Activated CD4-positive, CD25-positive, alpha-beta regulatory T cell (primary cell): ENCODE measurements at places on chromosomes 13 and 19.

DNA sequence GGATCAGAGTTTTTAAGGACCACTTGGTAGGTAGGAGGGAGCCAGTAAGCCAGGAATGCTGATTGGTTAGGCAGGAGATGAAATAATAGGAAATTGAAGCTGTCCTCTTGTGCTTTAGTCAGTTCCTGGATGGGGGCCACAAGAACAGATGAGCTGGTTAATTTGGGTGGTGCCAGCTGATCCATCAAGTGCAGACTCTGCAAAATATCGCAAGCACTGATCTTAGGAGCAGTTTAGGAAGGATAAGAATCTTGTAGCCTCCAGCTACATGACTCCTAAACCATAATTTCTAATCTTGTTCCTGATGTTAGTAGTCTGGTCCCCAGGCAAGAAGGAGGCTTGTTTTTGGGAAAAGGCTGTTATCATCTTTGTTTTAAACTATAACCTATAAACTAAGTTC, 117.9 kb upstream of the GPR12 start:
- no peak for DNase-seq

DNA sequence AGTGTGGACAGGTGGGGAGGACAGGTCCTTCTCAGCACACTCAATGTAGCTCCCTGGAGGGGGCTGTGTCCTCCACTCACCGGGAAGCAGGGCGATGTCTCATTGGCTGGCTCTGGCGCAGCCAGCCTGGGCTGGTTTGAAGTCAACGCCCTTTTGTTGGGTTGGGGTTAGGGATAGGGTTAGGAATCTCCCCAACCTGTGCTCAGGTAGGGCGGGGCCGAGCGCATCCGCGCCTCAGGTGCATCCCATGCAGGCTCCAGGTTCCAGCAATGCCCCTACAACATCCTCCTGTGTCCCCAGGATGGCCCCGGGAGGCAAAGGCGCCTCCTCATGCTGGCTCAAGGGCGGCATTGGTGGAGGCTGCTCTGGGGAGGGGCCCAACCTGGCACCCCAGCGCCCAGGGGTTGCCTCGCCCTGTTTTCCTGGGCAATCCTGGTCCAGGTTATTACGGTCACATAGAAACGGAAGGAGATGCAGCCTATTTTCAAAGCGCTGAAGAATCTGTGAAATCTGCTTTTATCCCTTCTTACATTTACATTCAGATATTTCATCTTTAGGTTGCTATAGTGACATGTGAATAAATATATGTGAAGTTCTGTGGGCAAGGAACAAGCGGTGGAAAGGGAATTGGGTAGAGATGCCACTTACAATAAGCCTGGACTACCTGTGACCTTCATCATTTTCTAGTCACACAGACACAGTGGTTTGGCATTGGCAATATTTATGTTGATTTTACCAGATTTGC, 74.3 kb downstream of the TM9SF2 start:
- no peak for DNase-seq

DNA sequence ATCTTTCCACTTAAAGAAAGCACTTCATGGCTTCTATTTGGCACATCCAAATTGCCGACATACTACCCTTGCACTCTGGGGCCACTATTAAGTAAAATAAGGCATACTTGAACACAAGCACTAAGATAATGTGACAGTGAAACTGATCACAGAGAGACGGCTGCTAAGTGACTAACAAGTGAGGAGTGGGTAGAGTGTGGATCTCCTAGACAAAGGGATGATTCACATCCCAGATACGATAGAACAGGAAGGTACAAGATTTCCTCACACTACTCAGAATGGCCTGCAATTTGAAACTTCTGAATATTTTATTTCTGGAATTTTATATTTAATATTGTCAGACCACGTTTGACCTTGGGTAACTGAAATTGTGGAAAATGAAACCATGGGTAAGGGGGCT, 1721.8 kb upstream of the SPRY2 start:
- DNase-seq = no peak

DNA sequence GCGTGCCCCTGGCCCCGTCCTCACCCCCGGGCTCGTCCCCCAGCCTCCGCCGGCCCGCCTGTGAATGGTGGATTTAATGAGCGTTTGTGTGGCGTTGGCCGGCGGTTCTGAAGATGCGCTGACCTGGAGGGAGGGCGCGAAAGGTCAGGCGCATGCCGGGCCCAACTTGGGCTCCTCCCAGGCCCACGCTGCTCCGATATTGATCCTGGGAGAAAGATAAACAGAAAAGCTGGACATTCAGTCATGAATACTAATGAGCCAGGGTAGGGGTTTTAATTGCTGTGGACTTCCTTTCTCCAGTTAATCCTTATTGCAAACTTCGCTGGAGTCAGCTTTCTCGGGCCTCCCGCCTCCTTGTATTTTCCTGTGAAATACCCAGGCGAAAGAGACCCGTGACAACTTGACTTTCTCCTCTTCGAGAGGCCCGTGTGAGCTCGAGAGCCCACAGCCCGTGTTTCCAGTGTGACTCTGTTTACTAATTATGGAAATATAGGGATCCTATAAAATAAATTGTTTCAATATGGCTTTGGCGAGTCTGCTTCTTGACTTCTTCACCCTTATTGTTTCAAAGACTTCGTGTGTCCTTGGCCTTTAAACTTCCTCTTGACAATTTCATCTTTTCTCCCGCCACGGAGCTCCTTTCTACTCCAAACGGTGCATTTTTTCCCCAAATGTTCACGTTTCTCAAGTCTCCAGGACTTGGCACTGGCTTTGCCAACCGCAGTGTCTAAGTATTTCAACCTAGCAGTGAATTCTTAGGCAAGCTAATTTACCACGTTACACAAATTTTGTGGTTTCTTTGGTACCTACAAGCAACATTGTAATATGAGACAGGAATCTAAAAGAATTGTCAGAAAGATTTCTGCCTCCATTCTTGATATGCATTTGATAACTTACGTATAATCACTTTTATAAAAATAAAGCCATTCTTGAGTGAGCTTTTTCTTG, 10.5 kb downstream of the ZIC2 start:
- DNase-seq = no peak

GRCh38 chr13:83204886-83205285, 677.4 kb downstream of the SLITRK1 start:
- DNase-seq = no peak

DNA sequence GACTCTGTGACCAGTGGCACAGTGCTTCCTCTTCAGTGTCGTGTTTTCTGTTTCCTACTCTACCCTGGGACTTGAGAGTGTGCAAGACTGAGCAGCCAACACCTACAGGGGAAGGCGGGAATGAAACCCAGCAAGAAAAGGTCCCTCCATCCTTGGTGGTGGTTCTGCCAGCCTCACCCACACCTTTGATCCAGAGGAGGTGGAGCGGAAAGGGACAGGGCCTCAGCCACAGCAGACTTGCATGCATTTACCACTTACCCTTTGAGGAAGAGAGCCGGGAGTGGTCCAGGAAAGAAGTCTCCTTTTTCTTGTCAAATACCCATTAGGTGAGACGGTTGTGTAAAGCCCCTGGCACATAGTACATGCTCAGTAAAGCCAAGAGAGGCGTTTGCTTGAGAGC, 164.8 kb upstream of the ZNF536 start:
- no peak for DNase-seq

DNA sequence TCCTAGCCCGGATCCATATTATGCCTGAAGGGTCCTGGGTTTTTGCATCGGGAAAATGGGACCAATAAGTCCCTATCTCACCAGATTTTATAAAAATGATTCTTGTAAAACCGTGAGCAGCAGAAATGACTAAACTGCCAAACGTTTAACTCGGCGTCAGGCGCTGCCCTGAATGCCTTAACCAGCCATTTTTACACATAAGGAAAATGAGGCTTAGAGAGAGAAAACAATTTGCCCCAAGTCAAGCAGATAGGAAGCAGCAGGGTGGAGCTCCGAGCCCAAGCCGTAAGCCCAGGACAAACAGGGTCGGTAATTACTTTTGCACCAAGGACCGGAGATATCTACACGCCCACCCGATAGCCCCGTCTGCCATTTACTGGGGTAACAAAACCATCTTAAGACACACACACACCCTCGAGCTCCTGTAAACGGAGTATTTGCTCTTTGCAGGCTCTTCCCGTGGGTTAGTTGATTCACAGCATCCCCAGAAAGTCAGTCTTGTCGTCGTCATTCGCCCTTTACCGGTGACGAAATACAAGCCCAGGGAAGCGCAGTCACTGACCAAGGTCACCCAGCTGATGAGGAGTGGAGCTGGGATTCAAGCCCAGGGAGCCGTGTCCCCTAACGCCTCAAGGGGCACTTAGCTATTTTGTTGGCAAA, 16.0 kb upstream of the MRI1 start:
- no peak for DNase-seq

DNA sequence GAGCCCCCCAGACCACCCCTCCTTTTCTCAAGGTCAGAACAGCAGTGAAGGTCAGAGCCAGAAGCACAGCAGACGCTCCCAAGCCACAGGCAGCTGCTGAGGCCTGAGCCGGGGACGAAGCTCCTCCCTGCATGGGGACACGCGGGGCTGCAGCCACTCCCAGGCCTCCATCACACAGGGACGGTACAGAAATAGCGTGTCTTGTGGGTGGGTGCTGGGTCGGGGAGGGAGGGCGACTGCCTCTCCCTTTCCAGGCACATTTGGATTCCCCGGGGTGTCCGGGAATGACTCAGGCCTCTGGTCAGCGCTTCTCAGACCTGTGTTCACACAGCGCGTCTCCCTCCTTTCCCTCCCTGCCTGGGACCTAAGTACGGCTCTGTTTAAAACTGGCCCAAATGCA, 33.2 kb downstream of the RASA3 start:
- DNase-seq = no peak

- DNase-seq = no peak
Observed at GRCh38 chr13:51222686-51223559, 725 bp downstream of the FAM124A start.

- peak; percentile 77 for DNase-seq
Observed at GRCh38 chr19:2474232-2475017, 1.5 kb upstream of the GADD45B start.

DNA sequence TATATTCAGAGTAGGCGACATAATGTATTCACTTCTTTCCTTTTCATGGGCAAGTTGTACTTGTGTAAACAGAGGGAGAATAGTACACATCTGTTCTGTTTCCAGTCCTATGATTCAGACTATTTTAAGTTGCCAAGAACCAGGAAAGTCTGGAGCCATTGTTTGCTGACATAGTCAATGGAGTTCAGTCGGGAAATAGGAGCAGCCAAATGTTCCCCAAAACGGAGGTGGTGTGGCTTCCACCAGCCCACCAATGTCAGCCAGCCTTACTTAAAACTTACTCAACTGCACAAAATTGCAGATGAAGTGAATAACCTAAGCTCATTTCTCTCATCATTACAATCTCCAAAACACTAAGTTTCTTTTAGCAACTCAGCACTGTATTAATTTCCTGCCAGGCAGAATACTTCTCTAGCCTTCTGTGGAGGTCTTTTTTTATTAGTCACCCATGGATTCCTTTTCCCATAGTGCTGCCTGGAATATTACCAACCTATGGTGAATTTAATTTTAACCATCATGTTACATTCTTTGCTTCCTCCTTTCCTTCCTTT, 22.3 kb upstream of the CSNK1A1L start:
- no peak for DNase-seq

- no peak for DNase-seq
Observed at GRCh38 chr13:95255072-95255732, 46.0 kb downstream of the ABCC4 start.

DNA sequence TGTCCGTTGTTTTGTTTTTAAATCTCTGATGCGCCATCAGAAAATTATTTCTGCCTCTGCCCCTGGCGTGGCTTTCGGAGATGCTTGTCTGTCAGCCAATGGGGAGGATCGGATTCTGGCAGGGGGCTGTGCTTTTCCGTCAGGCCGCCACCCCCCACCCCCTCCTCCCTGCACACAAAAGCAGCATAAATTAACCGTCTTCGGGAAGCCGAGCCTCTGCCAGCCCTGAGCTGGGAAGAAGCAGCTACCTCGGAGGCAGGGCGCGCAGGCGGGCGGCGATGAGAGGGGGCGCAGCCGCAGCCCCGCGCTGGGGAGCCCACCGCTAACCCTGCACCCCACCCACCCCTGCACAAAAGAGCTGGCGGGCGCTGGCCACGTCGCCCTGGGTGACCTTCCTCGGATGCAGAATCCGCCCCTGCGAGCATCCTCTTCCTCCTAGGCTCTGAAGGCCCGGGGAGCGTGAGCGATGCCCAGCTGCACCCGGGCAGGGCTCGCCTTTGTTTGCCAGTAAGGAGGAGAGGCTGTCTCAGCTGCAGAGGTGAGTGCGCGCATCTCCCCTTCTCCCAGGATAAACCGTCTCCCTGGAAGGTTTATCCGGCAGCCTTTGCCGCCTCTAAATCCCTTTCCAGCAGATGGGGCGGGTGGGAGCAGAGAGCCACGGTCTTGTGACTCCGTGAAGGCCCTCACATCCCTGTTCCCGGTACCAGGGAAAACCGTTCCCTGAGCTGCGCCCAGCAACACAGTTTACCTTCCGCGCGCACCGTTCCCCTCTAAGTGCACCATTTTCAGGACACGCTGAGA, at the start of gene ATCAY:
Gene ATCAY, plus strand, starts transcription at position 215 of the 801 bp plus-strand sequence. CDS start 5,083 bp downstream, outside the sequence.
- DNase-seq = no peak

- DNase-seq = peak; percentile 21
Observed at GRCh38 chr19:14450168-14450874, 17.2 kb downstream of the PKN1 start.

DNA sequence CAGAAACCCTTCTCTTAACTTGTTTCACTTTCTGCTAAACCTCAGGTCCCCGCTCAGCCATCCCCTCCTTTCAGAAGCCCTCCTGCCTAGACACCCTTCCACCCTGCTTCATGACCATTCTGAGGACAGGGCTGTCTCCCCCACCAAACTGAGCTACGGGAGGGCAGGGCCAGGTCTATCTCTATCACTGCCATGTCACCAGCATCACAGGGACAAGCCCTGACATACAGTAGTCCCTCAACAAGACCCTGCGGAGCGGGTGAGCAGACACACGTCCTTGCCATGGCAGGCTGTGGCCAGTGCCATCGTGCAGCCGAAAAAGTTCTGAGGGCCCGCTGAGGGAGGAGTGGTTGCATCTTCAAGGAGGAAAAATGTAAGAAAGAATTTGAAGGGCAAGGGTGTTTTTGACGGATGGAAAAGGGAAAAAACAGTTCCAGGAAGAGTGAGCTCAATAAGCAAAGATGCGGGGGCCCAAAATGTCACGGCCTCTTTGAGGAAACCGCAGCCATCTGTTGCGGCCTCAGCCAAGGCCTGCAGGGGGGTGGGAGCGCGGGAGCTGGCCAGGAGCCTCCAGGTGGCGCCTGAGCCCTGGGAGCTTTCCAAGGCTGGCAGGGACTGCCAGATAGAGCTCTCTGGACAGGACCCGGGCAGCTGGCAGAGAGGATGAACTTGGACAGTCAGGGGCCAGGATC, 8.1 kb downstream of the PTGIR start:
- no peak for DNase-seq

DNA sequence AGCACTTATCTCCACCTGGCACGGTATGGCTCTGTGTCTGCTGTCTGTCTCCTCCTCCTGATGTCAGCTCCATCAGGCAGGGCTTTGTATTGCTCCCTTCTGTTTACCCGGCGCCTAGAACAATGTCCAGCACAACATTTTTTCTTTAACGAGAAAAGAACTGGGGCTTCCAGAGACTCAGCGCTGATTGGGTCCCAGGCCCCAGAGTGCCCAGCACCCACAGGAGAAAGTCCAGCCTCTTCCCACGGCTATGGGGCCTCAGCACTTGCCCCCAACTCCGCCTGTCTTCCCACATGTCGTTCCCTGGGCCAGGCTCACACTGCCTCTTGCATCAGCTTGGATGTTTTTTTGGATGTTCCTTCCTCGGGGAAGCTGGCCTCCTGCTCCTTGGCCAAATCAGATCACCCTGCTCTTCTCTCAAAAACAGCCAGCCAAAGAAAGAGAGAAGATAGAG, 6.9 kb downstream of the MYPOP start:
- no peak for DNase-seq
